ENCODE measurements at places on chromosomes 2 and 18. TPM values are rescaled to one million over a fixed set of nuclear protein-coding genes. Genes with fewer than 3 reads are reported as not detected.

The SP140 gene
- 0.16 TPM for total RNA-seq

The CAVIN2 gene
- total RNA-seq = 72.9 TPM

The HOXD11 gene
- total RNA-seq = 5.5 TPM

The REG3G gene
- not detected for total RNA-seq

The COLEC12 gene
- total RNA-seq = 0.06 TPM

The DTNA gene
- total RNA-seq = 0.31 TPM

The EML6 gene
- 1.0 TPM for total RNA-seq

The ESPNL gene
- 0.12 TPM for total RNA-seq

The SULT1C3 gene
- total RNA-seq = not detected

The ABCG5 gene
- not detected for total RNA-seq

The HTR2B gene
- 0.06 TPM for total RNA-seq

The SLC4A1AP gene
- 28.9 TPM for total RNA-seq

The ANKRD29 gene
- 18.1 TPM for total RNA-seq

The UGT1A3 gene
- total RNA-seq = 0.13 TPM

The STK11IP gene
- total RNA-seq = 17.3 TPM

The CGREF1 gene
- total RNA-seq = 6.9 TPM

The FNDC4 gene
- 4.6 TPM for total RNA-seq

The EFR3B gene
- 9.2 TPM for total RNA-seq

The ABCB11 gene
- 0.02 TPM for total RNA-seq

The IL1F10 gene
- not detected for total RNA-seq

The TNS1 gene
- 17.5 TPM for total RNA-seq

The ALPI gene
- not detected for total RNA-seq

The OSBPL6 gene
- 6.8 TPM for total RNA-seq

The ABHD3 gene
- 19.1 TPM for total RNA-seq

The FEV gene
- not detected for total RNA-seq

The NYAP2 gene
- total RNA-seq = not detected

The PRKAG3 gene
- not detected for total RNA-seq

The MARCO gene
- 0.05 TPM for total RNA-seq

The MC2R gene
- not detected for total RNA-seq

The FAP gene
- not detected for total RNA-seq

The EVA1A gene
- 8.2 TPM for total RNA-seq

The SERPINB11 gene
- not detected for total RNA-seq

The GBX2 gene
- 2.9 TPM for total RNA-seq
